OCI-M1 (cell line): ENCODE measurements at places on chromosomes 5 and 9.

DNA sequence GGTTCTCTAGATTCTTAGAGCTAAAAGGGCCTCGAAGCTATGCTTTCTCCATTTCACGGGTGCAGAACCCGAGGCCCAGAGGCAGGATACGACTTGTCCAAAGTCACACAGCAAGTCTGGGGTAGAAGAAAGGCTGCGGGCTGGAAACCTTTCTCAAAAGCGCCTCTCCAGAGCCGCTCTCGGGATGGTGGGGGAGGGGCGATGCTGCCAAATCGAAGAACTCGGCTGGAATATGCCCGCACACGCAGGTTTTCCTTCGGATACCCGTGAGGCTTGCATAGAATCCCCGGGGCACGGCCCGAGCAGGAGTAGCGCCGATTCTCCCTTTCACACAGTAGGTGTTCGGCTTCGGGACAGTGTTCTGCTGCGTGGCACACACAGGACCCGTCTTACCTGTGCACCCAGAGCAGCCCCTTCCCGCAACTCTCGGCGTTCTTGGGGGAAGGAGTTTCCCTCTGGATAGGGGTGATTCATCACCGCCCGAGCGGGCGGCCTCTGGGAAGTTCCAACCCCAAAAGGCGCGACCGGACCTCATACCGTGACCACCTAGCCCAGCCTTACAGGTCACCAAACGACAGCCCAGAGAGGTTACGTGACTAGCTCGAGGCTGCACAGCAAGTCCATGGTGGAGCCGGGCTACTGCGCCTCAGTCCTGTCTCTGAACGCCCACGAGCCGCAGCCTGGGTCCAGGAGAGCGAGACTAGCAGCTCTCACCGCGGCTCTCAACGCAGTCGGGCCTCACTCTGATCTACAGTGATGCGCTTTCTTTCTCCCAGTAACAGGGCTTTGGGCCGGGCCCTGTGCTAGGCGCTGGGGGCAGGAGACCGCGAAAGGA lies 4.1 kb downstream of the PAX5 start:
- DNase-seq, result no peak

DNA sequence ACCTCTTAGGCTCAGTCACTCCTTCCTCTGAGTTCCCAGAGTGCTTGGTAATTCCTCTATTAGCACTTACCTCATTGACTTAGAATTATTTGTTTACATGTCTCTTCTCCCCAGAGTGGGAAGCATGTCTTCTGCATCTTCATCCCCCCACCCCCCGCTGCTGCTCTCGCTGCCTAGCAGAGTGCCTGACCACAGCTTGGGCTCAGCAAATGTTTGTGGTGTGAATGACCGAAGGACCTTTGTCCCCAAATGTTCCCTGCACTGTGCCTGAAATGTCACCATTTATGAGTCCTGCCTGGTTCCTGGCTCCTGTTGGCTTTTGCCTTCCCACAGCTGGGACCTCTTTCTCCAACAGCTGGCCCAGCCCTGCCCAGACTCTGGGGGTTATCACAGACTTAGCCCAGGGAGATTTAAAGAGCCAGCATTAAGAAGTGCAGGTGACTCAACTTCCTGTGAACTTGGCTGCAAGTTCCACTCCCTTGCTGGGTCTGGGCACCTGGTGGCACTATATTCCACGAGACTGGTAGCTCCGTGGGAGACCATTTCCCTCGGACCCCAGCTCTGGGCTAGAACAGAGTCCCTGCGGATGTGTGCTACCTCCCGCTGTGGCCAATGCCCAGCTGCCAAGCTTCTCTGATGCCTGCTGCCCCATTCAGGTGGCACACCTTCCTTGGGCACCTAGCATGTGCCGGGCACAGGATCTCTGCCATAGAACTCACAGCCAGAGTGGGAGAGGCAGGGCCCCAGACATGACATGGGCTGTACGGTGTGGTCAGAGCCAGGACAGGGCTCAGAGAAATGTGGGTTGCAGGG lies 1.8 kb upstream of the HMCN2 start:
- peak; percentile 11 for DNase-seq

DNA sequence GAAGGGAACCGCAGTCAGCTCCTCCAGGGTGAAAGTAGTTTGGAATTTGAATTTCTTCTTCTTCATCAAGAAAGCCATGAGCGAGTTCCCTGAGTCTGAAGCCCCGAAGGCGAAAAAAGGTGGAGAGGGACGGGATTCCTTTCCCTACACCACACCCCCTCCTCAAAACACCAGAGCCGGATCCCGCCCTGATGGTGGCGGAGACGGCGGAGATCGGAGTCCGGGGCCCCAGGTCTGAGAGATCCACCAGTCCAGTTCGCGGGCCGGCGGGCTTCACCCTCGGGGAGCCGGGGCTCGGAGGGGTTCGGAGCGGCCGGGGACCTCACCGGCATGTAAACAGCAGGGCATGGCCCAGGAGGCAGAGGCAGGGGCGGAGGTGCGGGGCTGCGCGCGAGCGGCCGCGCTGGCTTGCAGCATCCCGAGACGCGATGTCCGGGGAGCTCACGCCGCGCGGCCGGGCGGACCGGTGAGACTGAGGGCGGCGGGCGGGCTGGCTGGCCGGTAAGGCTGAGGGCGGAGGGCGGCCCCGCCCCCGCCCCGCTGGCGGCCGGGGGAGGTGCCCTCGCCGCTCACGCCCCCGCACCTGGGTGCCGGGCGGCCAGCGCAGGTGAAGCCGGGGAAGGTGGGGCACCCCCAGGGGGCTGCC lies 606 bp downstream of the EEIG1 start:
- peak; percentile 53 for DNase-seq

DNA sequence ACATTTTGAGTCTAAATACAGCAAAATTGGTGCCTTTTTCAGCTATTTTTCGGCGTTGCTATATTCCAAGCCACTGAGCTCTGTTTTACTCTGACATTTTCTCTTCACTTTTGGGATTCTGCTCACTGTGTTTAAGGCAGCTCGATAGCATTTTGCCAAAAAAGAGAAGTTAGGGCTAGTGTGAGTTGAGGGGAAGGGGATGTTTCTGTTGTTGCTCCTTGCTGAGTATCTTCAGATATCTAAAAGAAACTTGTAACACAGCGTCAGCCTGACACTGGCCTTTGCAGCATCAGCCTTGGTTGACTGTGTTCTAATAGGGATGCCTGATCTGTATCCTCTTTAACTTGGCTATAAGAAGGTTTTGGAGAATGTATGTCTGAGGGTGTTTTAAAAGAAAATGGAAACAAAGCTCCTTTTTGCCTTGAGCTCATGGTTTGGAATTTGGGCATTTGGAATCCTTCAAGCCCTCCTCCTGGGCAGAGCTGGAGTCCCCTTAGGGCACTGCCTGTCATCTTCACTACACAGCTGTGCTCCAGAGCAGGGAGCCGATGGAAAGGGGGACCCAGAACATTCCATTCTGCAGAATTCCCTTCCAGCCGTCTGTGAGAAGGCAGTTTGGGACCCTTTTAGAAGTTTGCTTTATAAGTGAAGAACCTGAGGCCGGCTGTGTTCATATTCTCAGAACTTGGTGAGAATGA lies 63.0 kb downstream of the EXOSC2 start:
- DNase-seq, result peak; percentile 46

- DNase-seq, result no peak
These were observed 284.1 kb upstream of the GRAMD2B start for GRCh38 chr5:126139086-126139485.

DNA sequence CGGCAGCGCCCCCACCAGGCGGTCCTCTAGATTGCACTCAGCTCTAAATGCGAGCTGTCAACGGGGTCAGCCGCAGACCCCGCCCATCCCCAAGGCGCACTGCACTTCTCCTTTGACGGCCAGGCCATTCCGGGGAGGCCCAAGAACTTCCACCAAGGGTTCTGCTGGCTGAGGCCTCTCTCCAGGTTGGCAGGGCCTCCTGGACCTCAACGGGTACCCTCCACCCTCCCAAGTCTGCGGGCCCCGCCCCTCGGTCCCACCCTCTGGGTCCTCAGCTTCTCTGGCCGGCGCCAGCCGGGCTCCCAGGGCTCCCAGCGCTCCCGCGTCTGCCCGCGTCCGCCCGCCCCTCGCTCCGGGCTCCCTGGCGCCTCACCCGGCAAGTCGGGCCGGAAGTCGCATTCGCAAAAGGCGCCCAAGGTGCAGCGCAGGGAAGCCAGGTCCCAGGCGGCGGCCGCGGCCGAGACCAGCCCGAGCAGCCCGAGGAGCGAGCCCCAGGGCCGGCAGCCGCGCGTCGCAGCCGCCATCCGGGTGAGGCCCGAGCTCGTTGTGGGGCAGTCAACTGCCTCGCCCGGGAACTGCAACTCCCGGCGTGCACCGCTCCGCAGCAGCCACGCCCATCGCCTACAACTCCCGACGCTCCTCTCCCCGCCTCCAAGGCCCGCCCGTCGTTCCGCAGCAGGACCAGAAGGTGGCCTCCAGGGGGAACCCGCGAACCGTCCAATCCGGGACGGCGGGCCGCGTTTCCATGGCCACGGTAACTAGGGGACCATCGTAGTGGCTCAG lies at the start of gene TOR2A:
Gene TOR2A, minus strand, starts transcription at position 548 of the 783 bp plus-strand sequence. Its CDS starts 24 bp downstream, at position 524.
- DNase-seq, result peak; percentile 98

DNA sequence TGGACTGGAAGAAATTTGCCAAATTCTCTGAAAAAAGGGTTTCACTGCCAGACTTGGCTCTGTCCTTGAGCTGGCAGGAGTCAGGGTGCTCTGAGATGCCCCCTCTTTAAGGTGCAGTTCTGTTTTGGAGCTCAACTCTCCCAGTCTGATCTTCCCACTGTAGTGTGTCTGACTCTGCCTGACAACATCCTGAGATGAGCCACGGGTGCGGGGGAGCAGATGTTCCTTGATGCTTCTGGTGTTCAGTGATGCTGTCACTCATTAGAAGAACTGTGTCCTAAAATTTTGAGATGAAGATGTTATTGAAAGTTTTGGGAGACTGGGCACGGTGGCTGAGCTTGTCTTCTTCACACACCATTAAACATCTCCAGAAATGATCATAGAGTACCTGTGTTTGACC lies 78.2 kb downstream of the BASP1 start:
- DNase-seq, result no peak

DNA sequence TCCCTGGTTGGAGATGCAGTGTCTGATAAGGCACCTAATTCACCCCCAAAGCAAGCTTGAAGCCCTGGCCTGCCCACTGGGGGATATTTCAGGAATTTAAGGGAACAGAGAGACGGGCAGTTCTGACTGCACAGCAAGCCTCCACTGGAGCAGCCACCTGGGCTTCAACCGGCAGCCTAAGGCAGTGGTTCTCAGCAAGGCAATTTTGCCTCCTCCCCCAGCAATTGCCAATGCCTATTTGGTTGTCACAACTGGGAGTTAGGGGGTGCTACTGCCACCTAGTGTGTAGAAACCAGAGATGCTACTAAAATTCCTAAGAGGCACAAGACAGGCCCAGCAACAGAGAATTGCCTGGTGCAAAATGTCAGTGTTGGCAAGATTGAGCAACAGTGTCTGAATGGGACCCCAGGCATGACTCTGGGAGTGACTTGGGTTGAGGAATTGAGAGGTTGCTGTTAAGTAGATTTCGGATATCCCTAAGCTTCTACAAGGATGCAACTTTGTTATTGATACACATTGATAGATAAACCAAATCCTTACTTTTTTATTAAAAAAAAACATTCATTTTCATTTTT lies 58.7 kb upstream of the CTSL start:
- DNase-seq, result peak; percentile 72

DNA sequence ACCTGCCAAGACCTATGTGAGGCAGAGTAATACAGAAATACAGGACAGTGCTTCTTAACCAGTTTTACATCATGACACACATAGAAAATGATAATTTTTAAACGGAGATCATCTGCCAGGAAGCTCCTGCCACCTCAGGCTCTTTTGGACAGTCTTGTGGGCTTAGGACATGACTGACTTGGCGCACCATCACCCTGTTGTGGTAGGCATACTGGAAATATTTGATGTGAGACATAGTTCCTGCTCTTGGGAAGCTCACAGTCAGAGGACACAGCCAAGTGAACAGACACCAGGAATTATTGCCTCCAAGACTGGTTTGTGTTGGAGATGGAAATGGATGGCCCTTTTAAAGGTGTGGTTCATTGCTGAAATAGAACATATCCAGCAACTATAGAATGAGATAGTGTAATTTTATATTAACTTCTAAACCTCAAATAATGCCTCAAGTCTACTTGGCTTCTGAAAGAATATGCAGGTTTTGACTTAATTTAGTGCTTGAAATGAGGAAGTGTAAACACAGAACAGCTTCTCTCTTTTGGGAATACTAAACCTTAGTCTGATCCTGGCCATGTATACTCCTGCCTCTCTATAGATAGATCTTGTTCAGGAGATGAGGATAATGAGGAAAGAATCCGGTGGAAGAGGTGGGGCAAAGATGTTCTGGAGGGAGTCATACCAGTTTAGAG lies 19.7 kb downstream of the CPEB4 start:
- peak; percentile 30 for DNase-seq

GRCh38 chr5:135013445-135013844 lies 20.6 kb downstream of the PITX1 start:
- no peak for DNase-seq

- peak; percentile 14 for DNase-seq
These were observed 228.5 kb downstream of the COMMD10 start for GRCh38 chr5:116313366-116313765.

DNA sequence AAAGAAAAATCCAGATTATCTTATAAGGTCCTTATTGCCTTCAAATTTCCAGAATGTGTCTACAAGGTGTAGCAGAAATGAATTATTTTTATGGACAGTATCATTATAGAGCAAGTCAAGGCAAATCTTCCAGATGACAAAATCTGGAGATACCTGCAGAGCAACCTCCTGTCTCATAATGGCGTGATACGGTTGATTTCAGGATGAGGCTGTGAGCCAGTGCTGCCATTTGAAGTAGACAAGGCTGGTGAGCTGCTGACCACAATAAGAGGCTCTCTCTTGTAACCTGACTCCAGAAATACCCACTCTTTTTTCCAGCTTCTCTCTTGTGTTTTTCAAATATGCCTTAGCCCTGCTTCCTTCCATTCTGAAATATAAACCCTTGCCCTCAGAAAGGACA lies 108.2 kb downstream of the HTR1A start:
- DNase-seq, result no peak

DNA sequence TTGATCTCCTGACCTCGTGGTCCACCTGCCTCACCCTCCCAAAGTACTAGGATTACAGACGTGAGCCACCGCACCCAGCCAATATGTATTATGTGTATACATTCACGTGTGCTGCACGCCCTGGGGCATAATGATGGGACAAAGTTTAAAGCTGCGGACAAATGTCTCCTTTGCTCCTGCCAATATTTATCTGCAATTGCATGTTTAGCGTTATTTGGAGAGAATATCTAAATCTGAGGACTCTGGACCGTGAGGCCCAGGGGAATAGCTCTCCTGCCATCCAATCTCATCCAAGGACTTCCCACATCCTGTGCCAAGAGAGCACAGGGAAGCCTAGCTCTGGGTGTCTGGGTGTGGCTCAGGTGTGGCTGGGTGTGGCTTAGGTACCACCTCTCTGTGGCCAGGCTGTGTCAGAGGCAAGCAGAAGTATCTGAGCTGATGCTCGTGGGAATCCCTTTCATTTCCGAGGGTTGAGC lies 6.9 kb upstream of the BOD1 start:
- no peak for DNase-seq

DNA sequence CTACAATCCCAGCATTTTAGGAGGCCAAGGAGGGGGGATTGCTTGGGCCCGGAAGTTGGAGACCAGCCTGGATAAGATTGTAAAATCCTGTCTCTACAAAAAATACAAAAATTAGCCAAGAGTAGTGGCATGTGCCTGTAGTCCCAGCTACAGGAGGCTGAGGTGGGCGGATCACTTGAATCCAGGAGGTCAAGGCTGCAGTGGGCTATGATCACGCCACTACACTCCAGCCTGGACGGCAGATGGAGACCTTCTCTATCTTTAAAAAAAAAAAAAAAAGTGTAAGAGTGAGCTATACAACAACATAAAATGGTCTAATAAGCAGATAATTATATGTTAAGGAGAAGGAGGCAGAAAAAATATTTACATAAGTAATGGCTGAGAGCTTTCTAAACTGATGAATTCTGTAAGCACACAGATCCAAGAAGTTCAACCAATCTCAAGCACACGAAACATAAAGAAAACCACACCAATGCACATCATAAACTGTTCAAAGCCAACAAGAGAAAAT lies 23.0 kb downstream of the CDC14B start:
- DNase-seq, result no peak
